ENCODE measurements at places on chromosomes 7 and 10.

GRCh38 chr10:50384898-50385297 is 133.6 kb upstream of the ASAH2 start:
- no peak for DNase-seq
- peaks cover 81% of the 10 kb centered on the region for H3K4me1 ChIP-seq
- peak overlapping the region; percentile 43 for H3K4me3 ChIP-seq
- no peaks in the 10 kb centered on the region for H3K27me3 ChIP-seq

- no peaks in the 10 kb centered on the region for H3K4me1 ChIP-seq
- DNase-seq = no peak
- H3K27me3 ChIP-seq = no peaks in the 10 kb centered on the region
- H3K27ac ChIP-seq = no peak overlapping the region
- H3K36me3 ChIP-seq = no peaks in the 10 kb centered on the region
- no peak overlapping the region for H3K4me3 ChIP-seq
Observed at GRCh38 chr7:54678763-54679489, 80.1 kb downstream of the SEC61G start.

- H3K4me1 ChIP-seq = no peaks in the 10 kb centered on the region
- no peak for DNase-seq
- H3K27me3 ChIP-seq = peaks cover 5% of the 10 kb centered on the region
- no peak overlapping the region for H3K4me3 ChIP-seq
- no peak overlapping the region for H3K27ac ChIP-seq
- H3K36me3 ChIP-seq = no peaks in the 10 kb centered on the region
Observed at GRCh38 chr7:130829415-130829814, 95.4 kb upstream of the KLF14 start.

- H3K4me3 ChIP-seq = no peak overlapping the region
- H3K27me3 ChIP-seq = no peaks in the 10 kb centered on the region
- no peaks in the 10 kb centered on the region for H3K36me3 ChIP-seq
- no peaks in the 10 kb centered on the region for H3K4me1 ChIP-seq
- DNase-seq = no peak
Observed at GRCh38 chr7:145928937-145929336, 187.7 kb upstream of the CNTNAP2 start.

GRCh38 chr10:71231206-71231605 is 18.8 kb downstream of the UNC5B start:
- no peak overlapping the region for H3K4me3 ChIP-seq
- no peaks in the 10 kb centered on the region for H3K36me3 ChIP-seq
- H3K4me1 ChIP-seq = no peaks in the 10 kb centered on the region
- no peaks in the 10 kb centered on the region for H3K27me3 ChIP-seq
- no peak overlapping the region for H3K27ac ChIP-seq

DNA sequence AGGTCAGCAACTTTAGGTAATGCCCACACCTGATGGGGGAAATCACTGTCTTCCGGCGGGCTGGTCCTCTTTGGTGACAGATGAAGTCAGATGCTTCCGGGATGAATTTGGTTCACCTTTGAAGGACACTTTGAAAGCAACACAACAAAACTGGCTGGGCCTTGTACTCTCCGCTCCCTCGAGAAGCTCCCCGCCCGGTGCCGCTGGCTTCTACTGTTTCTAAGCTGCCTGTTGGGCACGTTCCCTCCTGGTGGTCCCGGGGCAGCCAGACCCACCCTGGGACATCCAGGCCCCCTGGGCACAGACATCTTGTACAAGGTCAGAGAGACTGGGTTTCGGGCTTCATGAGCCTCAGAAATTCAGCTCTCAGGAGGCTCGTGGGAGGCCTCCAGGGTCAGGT is 452.3 kb downstream of the DNAJB6 start:
- H3K27ac ChIP-seq = no peak overlapping the region
- H3K4me3 ChIP-seq = no peak overlapping the region
- H3K4me1 ChIP-seq = no peaks in the 10 kb centered on the region

DNA sequence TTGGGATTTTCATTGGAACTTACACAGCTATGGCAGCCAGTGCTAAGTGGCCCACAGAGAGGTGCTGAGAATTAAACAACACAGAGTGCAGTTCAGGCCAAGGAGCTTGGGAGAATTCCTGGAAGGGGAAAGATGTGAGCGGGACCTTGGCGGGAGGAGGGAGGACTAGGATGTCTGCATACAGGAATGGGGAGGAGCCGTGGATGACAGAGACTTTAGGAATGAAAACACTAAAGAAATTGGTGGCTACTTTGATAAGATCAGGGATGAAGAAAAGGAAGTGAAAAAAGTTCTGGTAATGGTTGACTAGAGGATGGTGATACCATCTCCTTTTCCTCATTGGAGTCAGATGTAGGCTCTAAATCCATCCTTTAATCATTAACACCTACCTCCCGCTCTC is 234.2 kb upstream of the FZD8 start:
- no peaks in the 10 kb centered on the region for H3K4me1 ChIP-seq
- no peak for DNase-seq
- no peak overlapping the region for H3K27ac ChIP-seq
- no peaks in the 10 kb centered on the region for H3K27me3 ChIP-seq
- H3K4me3 ChIP-seq = no peak overlapping the region

DNA sequence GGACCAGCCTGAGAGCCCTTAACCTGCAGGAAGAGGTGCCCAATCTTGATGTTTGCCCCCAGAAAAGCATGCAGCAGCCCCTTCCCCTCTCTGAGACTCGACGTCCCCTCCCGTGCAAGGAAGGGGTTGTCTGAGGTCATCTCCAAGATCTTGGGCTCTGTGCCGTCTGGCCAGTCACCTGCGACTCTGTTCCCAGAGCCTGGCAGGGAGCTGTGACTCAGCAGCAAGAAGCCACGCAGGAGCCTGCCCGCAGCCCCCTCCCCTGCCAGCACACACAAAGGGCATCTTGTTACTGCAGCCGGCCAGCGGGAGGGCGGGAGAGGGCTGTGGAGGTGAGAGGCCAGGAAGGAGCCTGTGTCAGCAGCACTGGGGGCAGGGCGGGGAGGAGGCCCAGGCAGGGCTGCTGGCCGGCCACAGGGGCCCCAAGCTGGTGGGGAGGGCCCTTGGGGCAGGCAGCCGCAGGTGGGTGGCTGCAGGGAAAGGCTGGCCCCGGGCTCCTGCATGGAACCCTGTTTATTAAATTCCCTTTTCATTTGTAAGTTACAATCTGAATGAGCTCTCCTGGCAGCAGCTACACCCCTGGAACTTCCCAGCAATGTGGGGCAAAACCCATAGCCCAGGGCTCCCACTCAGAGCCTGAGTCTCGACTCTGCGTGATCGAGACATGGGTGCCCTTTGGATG is 103.7 kb upstream of the ZMIZ1 start:
- H3K27ac ChIP-seq = no peak overlapping the region
- H3K27me3 ChIP-seq = no peaks in the 10 kb centered on the region
- no peaks in the 10 kb centered on the region for H3K36me3 ChIP-seq
- DNase-seq = no peak
- H3K4me3 ChIP-seq = no peak overlapping the region

GRCh38 chr7:23207021-23207420 is 25.2 kb downstream of the NUP42 start:
- H3K4me3 ChIP-seq = no peak overlapping the region
- no peaks in the 10 kb centered on the region for H3K4me1 ChIP-seq
- no peak overlapping the region for H3K27ac ChIP-seq
- peaks cover 2% of the 10 kb centered on the region for H3K27me3 ChIP-seq
- H3K36me3 ChIP-seq = peaks cover 3% of the 10 kb centered on the region

- DNase-seq = no peak
- H3K27me3 ChIP-seq = no peaks in the 10 kb centered on the region
- H3K36me3 ChIP-seq = no peaks in the 10 kb centered on the region
- H3K4me3 ChIP-seq = no peak overlapping the region
- no peak overlapping the region for H3K27ac ChIP-seq
- peaks cover 15% of the 10 kb centered on the region for H3K4me1 ChIP-seq
Observed at GRCh38 chr10:84343831-84344230, 15.4 kb downstream of the CCSER2 start.

- no peak overlapping the region for H3K4me3 ChIP-seq
- no peak for DNase-seq
- H3K27ac ChIP-seq = no peak overlapping the region
Observed at GRCh38 chr7:117841611-117842010, 31.6 kb downstream of the CTTNBP2 start.

GRCh38 chr7:101162551-101163278 is 2.7 kb downstream of the VGF start:
- H3K27ac ChIP-seq = no peak overlapping the region
- DNase-seq = no peak
- no peak overlapping the region for H3K4me3 ChIP-seq
- peaks cover 16% of the 10 kb centered on the region for H3K27me3 ChIP-seq
- peaks cover 38% of the 10 kb centered on the region for H3K4me1 ChIP-seq
- no peaks in the 10 kb centered on the region for H3K36me3 ChIP-seq

DNA sequence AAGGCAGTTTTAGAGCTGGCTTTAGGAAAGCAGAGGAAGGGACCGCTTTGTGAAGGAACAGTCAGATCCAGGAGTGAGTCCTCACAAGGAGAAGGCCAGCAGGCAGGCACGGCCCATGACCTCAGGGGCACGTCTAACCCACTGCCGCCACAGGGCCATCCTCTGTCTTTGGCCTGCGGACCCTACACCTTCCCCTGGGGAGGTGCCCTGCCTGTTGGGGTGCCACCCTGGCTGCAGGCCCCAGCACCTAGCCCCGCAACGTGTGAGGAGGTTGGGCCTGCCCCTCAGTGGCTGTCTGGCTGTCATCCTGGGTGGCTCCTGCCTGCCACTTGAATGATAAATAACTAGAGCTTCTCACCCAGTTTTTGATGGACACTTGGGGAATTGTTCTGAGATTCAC is 31.0 kb upstream of the TRIM8 start:
- peaks cover 20% of the 10 kb centered on the region for H3K36me3 ChIP-seq
- no peak overlapping the region for H3K4me3 ChIP-seq
- DNase-seq = no peak
- peaks cover 37% of the 10 kb centered on the region for H3K4me1 ChIP-seq

DNA sequence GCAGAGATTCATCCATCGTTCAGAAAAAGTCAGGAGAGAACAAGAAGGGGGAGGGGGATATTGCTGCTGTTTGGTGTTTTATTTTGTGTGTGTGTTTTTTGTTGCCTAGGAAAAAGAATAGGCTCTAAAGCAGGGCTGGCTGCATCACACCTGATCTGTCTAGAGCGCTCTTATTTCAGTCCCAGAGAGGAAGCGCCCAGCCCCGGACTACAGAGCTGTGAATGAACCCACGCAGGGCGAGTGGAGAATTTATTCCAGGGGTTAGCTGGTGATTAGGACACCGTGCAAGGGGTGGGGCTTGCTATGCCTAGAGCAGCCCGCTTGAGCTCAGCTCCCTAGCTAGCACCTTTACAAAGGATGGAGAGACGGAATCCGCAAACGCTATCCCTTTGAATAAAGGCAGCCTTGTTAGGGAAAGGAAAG is 621 bp upstream of the FAM13C start:
- no peak overlapping the region for H3K27ac ChIP-seq
- DNase-seq = no peak
- no peaks in the 10 kb centered on the region for H3K4me1 ChIP-seq
- H3K36me3 ChIP-seq = no peaks in the 10 kb centered on the region
- no peak overlapping the region for H3K4me3 ChIP-seq

DNA sequence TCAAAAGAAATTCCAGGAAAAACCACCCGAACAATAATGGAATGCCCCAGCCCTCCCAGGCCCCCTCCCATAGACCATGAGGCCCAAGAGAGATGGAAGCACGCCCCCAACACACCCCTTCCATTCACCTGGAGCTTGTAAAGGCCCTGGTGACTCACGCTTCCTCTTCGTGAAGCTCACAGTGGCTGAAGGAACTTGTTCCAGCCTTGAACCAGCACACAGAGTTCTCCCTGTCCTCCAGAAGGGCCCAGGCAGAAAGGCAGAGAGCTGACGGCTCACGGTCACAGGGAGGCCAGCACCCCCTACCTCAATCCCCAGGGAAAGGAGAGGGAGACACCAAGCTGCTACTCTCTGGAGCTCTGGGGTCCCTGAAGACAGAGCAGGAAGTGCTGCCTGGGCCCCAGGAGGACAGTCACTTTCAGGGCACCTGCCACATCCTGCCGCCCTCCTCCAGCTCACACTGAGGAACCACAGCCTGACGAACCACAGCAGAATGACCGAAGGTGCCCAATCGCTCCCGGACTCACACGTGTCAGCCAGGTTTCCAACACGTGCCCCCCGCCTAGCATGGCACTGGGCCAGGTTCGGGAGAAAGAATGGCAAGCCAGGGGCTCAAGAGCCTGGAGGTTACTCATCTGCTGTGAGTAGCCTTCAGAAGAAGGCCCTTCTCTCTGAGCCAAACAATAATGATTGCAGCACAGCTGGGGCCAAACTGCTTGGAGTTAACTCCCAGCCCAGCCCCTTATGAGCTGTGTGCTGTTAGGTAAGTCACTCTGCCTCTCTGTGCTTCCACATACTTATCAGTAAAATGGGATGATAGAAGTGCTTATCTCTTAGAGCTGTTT is 52.8 kb downstream of the DLG5 start:
- no peak overlapping the region for H3K27ac ChIP-seq
- H3K27me3 ChIP-seq = no peaks in the 10 kb centered on the region
- H3K36me3 ChIP-seq = no peaks in the 10 kb centered on the region
- DNase-seq = no peak
- H3K4me1 ChIP-seq = peaks cover 11% of the 10 kb centered on the region
- H3K4me3 ChIP-seq = no peak overlapping the region

DNA sequence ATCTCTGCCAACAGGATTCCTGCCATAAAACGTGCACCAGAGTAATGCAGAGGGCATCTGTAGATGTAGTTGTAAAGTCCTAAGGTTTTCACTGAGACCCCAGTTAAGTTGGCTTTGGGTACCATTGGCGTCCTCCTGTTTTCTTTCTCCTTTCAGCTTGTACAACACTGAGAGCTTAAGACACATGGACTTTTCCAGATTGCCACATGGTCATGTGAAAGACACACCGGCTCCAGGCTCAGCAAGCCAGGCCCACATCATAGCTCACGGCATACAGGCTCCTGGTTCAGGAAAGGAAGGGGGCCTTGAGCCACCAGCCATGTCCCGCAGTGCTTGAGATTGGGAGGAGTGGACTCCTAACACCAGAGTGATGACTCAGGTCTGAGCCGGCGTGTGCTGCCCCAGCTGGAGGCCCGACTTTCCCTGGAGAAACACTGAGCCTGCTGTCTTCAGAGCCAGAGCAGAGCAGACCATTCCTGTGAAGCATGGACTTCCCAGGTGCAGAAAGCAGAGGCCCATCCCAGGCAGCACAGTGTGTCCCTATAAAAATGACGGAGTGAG is 252.7 kb downstream of the PRPF18 start:
- H3K27me3 ChIP-seq = peaks cover 2% of the 10 kb centered on the region
- no peak for DNase-seq
- no peaks in the 10 kb centered on the region for H3K4me1 ChIP-seq
- no peak overlapping the region for H3K27ac ChIP-seq

DNA sequence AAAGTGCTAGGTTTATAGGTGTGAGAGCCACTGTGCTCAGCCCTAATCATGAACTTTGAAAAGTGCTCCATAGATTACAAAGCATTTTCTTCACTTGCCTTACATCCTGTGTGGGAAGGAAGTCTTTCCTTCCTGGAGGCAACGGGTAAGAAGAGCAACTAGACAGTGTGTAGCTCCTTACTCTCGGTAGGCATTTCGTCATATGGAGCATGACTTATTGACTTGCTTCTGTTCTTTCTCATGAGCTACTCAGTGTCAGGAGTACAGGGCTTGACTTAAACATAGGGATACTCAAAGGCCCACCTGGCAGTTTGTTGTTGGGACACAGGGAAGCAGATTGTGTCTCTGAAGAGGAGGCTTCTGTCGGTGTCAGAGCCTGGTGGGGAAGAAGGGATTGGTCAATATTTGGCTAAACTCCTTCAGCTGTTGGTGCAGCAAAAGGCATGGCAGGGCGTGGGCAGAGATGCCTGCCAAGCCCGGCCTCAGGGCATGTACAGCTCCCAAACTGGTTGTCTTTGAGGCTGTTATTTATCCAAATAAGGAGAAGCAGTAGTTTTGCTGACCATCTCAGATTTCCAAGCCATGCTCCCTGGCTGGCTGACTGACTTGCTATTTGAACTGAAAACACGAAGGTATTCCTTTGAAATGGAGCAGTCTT is 248.9 kb downstream of the KIAA1217 start:
- no peak overlapping the region for H3K4me3 ChIP-seq
- H3K4me1 ChIP-seq = no peaks in the 10 kb centered on the region
- no peaks in the 10 kb centered on the region for H3K36me3 ChIP-seq
- no peak for DNase-seq
- no peak overlapping the region for H3K27ac ChIP-seq

All from CD4-positive, CD25-positive, alpha-beta regulatory T cell (primary cell).